ENCODE measurements at places on chromosomes 7 and 10.

GRCh38 chr10:69861251-69862240 is 59.8 kb downstream of the COL13A1 start:
- no peak for DNase-seq

DNA sequence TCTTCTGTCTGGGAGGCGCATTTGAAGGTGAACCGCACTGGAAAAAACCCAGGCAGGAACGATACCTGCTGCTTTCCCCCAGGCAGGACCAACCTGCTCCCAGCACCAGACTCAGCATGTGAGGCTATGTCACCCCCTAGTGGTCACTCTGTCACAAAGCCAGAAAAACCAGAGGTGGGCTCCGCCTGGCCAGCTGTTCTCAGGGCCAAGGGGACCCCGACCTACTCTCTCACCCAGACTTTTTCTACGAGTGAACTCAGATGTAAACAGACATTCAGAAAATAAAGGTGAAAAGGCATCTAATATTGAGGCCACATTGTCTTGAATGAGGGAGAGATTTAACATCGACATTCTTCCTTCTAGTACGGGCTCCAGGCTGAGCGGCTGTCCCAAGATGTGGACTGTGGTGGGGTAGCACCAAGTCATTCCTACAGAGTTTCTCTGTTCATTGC is 117.3 kb downstream of the PRKAG2 start:
- DNase-seq, result no peak

- DNase-seq, result no peak
These were observed 120.8 kb downstream of the TAX1BP1 start for GRCh38 chr7:27860800-27861199.

GRCh38 chr7:861222-861621 is 15.1 kb upstream of the GET4 start:
- no peak for DNase-seq

- no peak for DNase-seq
These were observed 188.7 kb downstream of the PPP1R9A start for GRCh38 chr7:95095966-95096540.

DNA sequence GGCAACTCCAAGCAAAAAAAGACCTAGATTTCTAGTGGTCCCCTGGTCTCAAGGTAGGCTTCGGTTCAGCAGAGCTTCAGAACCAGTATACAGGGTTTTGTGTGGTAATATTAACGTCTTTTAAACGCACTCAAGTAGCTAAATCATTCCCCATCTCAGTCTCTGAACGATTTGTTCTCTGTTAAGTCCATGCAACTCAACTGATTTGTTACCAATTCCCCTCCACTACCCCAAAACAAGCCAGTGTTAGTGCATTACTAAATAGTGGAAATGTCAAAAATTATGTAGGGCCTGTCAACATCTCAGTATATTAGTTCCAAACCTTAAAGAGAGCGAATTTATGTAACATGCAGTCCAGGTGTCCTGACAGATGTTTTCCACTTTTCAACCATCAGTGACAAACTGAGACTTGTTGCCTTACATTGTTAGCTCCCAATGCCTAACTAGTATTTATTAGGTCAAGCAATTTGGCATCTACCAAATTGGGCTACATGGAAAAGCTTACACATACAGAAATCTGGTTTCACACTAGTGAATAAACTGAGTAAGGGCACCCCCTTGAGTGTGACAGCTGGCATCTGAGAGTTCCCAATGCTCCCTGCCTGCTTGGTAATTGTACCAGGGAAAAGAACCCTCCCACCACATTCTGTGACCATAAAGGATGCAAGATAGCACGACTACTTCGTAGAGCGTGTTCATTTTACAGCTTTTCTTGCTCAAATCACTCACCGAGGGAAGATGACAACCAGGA is 12.2 kb downstream of the HNRNPA2B1 start:
- no peak for DNase-seq

- no peak for DNase-seq
These were observed 6.0 kb downstream of the ALOX5 start for GRCh38 chr10:45379891-45380540.

- no peak for DNase-seq
These were observed 115.9 kb downstream of the MICU1 start for GRCh38 chr10:72509941-72510340.

GRCh38 chr7:22667562-22668239 is 59.3 kb upstream of the IL6 start:
- no peak for DNase-seq

- DNase-seq, result no peak
These were observed 81.9 kb downstream of the CREM start for GRCh38 chr10:35208536-35208935.

Data from NCI-H524 treated with DMSO at 0.1 percent for 48 hours (cell line).